ENCODE measurements at places on chromosomes 16 and 17.

DNA sequence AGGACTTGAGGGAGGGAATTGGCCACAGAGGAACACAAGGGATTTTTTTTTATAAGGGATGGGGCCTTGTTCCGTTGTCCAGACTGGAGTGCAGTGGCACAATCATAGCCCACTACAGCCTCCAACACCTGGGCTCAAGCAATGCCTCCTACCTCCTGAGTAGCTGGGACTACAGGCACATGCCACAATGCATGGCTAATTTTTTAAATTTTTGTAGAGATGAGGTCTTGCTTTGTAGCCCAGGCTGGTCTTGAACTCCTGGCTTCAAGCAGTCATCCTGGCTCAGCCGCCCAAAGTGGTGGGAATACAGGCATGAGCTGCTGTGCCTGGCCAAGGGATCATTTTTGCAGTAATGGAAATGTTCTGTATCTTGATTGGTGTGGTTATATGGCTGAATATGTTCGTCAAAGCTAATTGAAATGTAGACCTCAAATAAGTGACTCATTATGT lies 56.9 kb downstream of the VMP1 start:
- no peak for DNase-seq
- H3K4me1 ChIP-seq, result peaks cover 13% of the 10 kb centered on the region
- peaks cover 30% of the 10 kb centered on the region for H3K36me3 ChIP-seq
- no peaks in the 10 kb centered on the region for H3K27me3 ChIP-seq
- no peak overlapping the region for H3K4me3 ChIP-seq

DNA sequence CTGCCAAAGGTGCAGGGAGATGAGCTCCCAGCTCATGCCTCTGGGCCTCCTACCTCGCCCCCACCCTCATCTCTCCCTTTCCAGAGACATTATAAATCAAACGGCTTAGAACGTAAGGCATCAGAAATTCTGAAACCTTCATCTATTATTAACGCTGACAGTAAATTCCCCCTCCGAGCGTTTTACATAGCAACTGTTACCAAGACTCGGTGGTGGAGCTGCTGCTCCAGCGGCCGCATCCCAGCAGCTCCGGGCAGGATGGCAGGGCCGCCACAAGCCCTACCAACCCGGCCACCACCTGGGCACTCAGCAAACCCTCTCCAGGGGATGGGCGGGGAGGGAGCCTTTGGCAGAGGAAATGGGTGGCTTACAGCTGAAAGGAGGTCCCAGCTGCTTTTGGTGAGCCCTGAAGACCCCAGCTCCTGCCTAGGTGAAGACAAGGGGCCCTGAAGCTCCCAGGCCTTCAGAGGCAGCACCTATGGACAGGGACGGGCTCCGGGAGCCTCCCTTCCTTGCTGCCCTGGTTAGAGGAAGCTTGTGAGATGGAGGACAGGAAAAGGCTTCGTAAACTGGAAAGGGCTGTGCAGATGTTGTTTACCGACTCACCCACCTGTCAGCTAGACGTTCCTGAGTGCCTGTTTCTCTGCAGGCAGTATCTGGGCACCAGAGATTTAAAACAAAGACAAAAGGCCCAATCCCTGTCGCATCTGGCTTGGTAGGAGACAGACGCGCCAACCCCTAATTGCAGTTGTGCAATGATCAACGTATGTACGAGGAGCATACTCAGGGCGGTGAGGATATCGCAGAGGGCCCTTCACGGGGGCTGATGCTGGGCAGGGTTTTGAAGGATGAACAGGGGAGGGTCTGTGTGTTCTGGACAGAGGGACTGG lies 76.9 kb downstream of the RAI1 start:
- DNase-seq, result no peak
- H3K36me3 ChIP-seq, result no peaks in the 10 kb centered on the region
- peaks cover 55% of the 10 kb centered on the region for H3K4me1 ChIP-seq
- no peaks in the 10 kb centered on the region for H3K27me3 ChIP-seq
- no peak overlapping the region for H3K4me3 ChIP-seq
- no peak overlapping the region for H3K27ac ChIP-seq

DNA sequence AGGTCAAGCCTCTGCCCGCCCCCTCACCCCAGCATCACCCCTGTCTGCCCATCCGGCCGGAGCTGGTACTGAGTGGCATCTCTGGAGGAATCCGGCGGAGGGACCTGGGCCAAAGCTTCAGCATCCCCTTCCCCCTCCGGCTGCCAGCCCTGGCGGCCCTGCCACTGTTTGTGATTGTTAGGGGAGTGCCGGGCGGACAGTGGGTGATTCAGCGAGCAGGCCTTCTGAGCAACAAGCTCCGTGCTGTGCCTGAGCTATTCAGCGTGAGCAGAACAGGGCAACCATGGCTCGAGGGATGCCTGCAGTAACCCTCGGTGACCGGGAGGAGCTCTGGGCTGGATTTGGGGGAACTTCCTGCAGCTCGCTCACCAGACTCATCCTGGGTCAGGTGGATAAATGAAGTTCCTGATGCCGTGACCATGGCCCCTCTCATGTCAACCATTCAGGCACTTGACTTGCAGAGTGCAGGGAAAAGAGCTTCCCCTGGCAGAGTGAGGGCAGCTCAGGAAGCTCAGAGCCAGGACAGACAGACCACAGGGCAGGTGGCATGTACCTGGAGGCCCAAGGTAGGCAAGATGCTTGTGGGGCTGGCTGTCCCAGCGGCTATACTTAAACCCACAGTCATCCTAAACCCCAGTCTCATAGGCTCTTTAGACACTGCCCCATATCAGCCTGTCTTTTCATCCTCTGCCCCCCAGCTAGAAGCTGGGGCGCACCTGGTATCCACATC lies 24.3 kb upstream of the MLKL start:
- H3K27me3 ChIP-seq, result no peaks in the 10 kb centered on the region
- H3K36me3 ChIP-seq, result peaks cover 27% of the 10 kb centered on the region
- no peak for DNase-seq
- no peak overlapping the region for H3K27ac ChIP-seq
- peaks cover 11% of the 10 kb centered on the region for H3K4me1 ChIP-seq

- H3K4me1 ChIP-seq, result no peaks in the 10 kb centered on the region
- no peaks in the 10 kb centered on the region for H3K27me3 ChIP-seq
- no peak overlapping the region for H3K4me3 ChIP-seq
- H3K36me3 ChIP-seq, result no peaks in the 10 kb centered on the region
These were observed 194.9 kb upstream of the TNRC6C start for GRCh38 chr17:77763575-77763974.

- no peaks in the 10 kb centered on the region for H3K27me3 ChIP-seq
- H3K27ac ChIP-seq, result peak within 1 kb of the TSS; percentile 71
- no peaks in the 10 kb centered on the region for H3K36me3 ChIP-seq
These were observed at the start of gene RAMP2 for GRCh38 chr17:42760652-42761581. TSS of gene RAMP2 (plus strand) at chr17:42761227. CDS start at chr17:42761262, 35 bp downstream.

- no peaks in the 10 kb centered on the region for H3K27me3 ChIP-seq
- DNase-seq, result peak; percentile 23
- H3K36me3 ChIP-seq, result no peaks in the 10 kb centered on the region
- H3K4me1 ChIP-seq, result peaks cover 6% of the 10 kb centered on the region
- no peak overlapping the region for H3K27ac ChIP-seq
These were observed 48.1 kb upstream of the KSR1 start for GRCh38 chr17:27407916-27408864.

GRCh38 chr16:47940466-47940865 lies 215.3 kb downstream of the ABCC12 start:
- no peak overlapping the region for H3K27ac ChIP-seq
- no peaks in the 10 kb centered on the region for H3K4me1 ChIP-seq
- DNase-seq, result no peak
- no peaks in the 10 kb centered on the region for H3K27me3 ChIP-seq
- no peak overlapping the region for H3K4me3 ChIP-seq
- no peaks in the 10 kb centered on the region for H3K36me3 ChIP-seq

DNA sequence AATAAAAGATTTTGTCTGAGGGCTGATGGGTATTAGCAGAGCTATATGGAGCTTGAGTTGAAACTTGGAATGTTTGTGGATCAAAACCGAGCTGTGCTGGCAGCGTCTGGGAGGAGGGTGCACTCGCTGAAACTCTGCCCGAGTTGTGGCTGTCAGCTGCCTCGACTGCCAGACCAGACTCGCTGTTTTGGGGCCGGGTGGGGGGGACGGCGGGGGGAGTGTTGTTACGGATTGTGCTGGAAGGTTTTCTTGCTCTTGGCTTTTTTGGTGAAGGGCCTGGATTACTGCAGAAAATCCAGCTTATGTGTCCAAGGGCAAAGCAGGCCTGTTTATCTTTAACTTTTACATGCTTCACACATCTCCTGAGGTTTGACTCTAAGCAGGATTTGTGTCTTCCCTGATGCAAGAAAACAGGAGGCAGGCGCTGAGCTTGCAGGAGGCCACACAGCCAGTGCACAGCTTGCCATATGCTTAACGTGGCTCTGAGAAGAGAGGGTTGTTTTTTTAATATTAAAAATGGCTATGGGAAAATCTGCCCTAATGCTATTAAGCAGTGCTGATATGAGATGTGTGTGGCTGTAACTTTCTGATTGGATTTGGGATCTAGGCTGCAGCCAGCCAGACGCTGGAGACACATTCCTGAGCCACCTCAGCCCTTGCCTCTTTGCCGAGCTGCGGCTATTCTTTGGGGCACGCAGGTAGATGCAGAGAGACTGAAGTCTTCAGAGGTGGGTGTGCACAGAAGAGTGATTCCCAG lies 20.5 kb upstream of the RPTOR start:
- H3K27me3 ChIP-seq, result peaks cover 31% of the 10 kb centered on the region
- H3K27ac ChIP-seq, result no peak overlapping the region
- H3K4me1 ChIP-seq, result no peaks in the 10 kb centered on the region
- no peak for DNase-seq
- no peak overlapping the region for H3K4me3 ChIP-seq
- no peaks in the 10 kb centered on the region for H3K36me3 ChIP-seq

DNA sequence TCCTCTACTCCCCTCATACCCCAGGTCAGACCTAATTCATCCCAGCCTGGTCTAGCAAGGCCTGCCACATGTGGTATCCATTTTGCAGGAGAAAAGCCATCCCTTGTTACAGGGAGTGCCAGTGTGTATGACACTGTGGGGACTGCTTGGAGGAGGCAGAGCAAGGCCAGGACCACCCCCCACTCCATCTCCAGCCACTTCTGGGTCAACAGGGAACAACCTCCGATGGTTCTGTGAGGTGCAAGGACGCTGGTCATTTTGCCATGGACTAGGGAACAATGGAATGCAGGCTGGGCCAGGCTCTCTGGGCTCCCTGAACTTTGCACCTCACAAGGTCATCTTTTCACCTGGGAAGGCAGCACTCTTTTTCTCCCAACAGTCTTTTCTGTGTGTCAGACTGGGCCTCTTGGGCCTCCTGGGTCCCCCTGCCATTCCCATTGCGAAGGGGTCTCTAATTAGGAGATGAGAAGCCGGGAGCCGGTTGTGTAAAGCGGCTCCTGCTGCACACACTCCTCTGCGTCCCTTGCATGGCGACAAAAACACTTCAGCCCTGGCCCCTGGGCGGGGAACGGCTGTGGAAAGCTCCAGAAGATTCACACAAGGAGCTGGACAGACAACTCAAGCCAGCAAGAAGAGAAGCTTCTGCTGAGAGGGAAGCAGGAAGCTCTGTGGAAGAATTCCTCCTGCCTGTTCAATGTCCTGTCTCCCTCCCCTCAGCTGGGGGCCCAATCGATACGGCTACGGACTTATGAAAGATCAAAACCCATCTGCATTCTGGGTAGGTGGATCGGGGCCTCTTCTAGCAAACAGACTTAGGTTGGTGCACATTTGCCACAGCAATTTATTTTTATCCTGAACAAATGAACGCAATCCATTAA lies 38.5 kb upstream of the MTSS2 start:
- peaks cover 61% of the 10 kb centered on the region for H3K36me3 ChIP-seq
- no peaks in the 10 kb centered on the region for H3K27me3 ChIP-seq
- H3K27ac ChIP-seq, result peak overlapping the region; percentile 80
- no peak overlapping the region for H3K4me3 ChIP-seq
- DNase-seq, result no peak

GRCh38 chr17:48633266-48633677 lies 7.1 kb upstream of the HOXB9 start:
- no peaks in the 10 kb centered on the region for H3K36me3 ChIP-seq
- no peak for DNase-seq
- no peak overlapping the region for H3K4me3 ChIP-seq
- no peaks in the 10 kb centered on the region for H3K4me1 ChIP-seq

- no peak overlapping the region for H3K4me3 ChIP-seq
- no peak overlapping the region for H3K27ac ChIP-seq
- no peak for DNase-seq
- H3K36me3 ChIP-seq, result peaks cover 14% of the 10 kb centered on the region
- H3K4me1 ChIP-seq, result peaks cover 10% of the 10 kb centered on the region
These were observed 69.2 kb downstream of the MAP2K4 start for GRCh38 chr17:12089809-12090384.

GRCh38 chr17:80511222-80512180 lies 33.1 kb upstream of the RPTOR start:
- no peak for DNase-seq
- no peaks in the 10 kb centered on the region for H3K27me3 ChIP-seq
- no peak overlapping the region for H3K4me3 ChIP-seq
- H3K36me3 ChIP-seq, result no peaks in the 10 kb centered on the region
- no peaks in the 10 kb centered on the region for H3K4me1 ChIP-seq

- H3K27ac ChIP-seq, result no peak overlapping the region
- H3K4me1 ChIP-seq, result peaks cover 24% of the 10 kb centered on the region
- H3K27me3 ChIP-seq, result no peaks in the 10 kb centered on the region
- no peaks in the 10 kb centered on the region for H3K36me3 ChIP-seq
These were observed 3.9 kb upstream of the EFTUD2 start for GRCh38 chr17:44903012-44903685.

- no peaks in the 10 kb centered on the region for H3K27me3 ChIP-seq
- no peaks in the 10 kb centered on the region for H3K36me3 ChIP-seq
- no peak overlapping the region for H3K27ac ChIP-seq
- H3K4me3 ChIP-seq, result no peak overlapping the region
These were observed 23.1 kb upstream of the DOC2B start for GRCh38 chr17:204427-205147.

DNA sequence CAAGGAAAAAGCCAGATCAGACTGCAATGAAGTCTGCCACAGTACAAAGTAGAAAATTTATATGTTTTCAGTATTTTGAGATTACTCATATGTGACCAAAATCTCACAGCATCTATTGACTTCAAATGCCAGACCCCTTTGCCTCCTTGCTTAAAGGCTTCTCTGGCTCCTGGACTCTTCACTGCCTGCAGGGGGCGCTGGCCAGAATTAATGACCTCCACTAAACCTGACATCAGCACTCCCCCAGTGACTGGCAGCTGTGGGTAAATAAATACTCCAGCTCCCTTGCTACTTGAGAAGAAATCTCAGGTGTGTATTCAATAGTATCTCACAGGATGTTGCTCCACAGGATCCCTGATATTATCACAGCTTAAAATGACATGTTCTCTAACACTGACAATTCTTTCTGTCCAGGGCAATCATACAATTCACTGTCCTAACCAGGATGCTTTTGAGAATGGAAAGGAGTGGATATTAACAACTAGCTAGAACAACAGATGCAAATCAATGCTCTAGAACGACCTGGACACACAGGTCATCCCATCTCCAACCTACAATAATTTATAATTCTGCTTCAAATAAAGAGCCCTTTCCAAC lies 4.0 kb downstream of the BECN1 start:
- H3K4me3 ChIP-seq, result no peak overlapping the region
- H3K27me3 ChIP-seq, result no peaks in the 10 kb centered on the region
- peak; percentile 71 for DNase-seq
- peaks cover 80% of the 10 kb centered on the region for H3K36me3 ChIP-seq

GRCh38 chr17:21474815-21475214 lies 98.7 kb downstream of the KCNJ12 start:
- no peaks in the 10 kb centered on the region for H3K4me1 ChIP-seq
- DNase-seq, result no peak
- H3K36me3 ChIP-seq, result no peaks in the 10 kb centered on the region
- peaks cover 9% of the 10 kb centered on the region for H3K27me3 ChIP-seq
- H3K4me3 ChIP-seq, result no peak overlapping the region
- H3K27ac ChIP-seq, result no peak overlapping the region

GRCh38 chr16:53770641-53771040 lies 66.7 kb downstream of the FTO start:
- no peaks in the 10 kb centered on the region for H3K27me3 ChIP-seq
- peaks cover 74% of the 10 kb centered on the region for H3K4me1 ChIP-seq
- no peak for DNase-seq
- no peak overlapping the region for H3K4me3 ChIP-seq
- H3K27ac ChIP-seq, result no peak overlapping the region

GRCh38 chr17:75463603-75464002 lies 7.2 kb downstream of the TMEM94 start:
- H3K27ac ChIP-seq, result no peak overlapping the region
- DNase-seq, result no peak
- peaks cover 28% of the 10 kb centered on the region for H3K4me1 ChIP-seq
- no peaks in the 10 kb centered on the region for H3K27me3 ChIP-seq

Data from stomach (tissue), 19 donors.